ENCODE measurements at places on chromosomes 2 and 18.

- no peak for DNase-seq
Observed at GRCh38 chr2:15826273-15826717, 114.1 kb upstream of the MYCN start.

- no peak for DNase-seq
Observed at GRCh38 chr2:5479265-5479928, 212.8 kb upstream of the SOX11 start.

DNA sequence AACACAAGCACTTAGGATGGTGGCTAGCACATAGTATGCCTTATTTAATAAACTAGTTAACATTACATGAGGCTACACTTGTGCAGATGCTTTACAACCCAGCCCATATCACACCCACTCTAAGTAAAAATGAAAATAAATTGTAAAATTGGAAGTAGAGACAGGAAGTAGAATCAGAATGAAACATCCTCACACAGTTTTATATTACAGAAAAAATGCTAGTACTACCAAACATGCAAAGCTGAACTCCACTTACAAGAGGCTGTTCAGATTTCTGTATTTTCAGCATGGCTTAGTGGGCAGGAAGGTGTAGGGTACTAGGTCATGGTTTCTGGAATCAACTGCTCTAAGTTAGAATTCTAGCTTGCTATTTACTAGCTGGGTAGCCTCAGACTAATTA lies 18.2 kb upstream of the CRIM1 start:
- no peak for DNase-seq

DNA sequence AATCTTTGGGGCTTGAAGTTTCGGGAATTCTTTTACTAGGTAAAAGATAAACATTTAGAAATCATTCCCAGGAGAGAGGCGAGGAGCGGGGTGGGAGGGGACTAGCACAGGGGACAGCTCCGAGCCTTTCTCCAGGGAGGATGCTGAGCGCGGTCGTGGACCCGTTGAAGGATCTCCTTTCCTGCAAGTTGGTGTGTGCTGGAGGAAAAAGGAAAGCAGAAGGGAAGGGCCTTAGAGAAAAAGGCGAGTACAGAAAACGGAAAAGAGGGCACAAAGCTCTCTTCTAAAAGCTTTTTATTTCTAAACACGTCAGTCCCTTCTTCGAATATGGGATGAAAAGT lies 640 bp downstream of the SLC39A6 start:
- DNase-seq, result peak; percentile 40

DNA sequence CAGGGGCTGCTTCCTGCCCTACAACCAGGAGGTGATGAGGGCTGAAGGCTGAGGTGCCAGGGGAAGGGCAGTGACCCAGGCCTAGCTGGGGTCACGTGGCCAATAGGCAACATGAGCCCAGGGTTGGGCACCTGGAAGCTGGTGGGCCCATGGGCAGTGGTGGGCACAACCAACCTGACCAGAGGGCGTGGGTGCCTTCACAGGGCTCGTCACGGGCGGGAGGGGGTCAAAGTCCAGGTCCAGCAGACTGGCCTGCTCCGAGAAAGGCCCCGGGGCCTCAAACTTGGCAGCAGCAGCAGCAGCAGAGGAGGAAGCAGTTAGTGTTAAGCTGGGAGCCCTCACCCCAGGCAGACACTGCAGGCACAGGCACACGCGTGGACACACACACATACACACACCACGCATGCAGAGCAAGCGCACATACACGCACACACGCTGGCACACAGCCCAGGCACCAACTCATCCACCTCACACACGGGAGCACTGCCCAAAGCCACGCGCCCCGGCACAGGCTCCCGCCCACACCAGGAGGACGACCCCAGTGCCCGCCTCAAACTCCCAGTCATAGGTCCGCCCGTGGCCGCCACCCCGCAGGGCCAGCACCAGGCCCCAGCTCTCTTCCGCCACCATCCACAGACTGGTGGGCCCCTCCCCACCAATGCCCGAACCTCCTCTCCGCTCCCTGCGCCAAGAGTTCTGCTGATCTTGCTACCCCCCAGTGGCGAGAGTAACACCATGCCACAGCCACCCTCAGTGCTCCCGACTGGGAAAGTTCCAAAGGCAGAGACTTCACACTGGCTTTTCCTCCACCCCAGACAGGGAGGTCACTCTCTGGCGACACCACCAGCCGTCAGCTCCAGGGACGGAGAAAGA lies 53.0 kb downstream of the BIN1 start:
- no peak for DNase-seq

DNA sequence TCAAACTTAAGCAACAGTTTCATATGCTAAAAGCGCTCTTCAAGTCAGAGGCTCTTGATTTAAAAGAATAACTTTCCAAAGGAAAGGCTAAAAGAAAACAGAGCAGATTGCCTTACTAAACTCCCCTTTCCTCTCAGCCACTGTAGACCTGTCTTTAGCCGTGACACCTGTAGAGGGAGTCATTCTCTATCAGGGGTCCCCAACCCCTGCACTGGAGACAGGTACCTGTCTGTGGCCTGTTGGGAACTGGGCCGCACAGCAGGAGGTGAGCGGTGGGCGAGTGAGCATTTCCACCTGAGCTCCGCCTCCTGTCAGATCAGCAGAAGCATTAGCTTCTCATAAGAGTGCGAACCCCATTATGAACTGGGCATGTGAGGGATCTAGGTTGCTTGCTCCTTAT lies 9.6 kb downstream of the SLC14A1 start:
- DNase-seq, result no peak

- DNase-seq, result no peak
Observed at GRCh38 chr18:57077786-57078552, 68.9 kb upstream of the BOD1L2 start.

DNA sequence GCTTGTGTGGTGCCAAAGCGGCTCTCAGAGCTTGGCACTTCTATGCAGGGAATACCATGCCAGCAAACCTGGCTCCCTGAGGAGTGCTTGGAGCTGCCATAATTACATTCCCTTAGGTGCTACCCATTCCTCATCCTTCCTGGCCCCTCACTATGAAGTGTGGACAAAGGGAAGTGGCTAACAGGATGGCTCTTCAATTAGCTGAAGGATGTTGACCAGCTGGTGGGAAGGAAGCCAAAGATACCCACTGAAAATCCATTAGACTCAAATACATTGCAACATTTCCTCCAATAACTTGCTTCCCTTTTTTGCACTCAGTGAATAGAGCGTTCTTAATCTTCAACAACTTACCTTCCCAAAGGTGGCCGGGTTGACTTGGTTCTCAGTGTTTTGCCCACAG lies 8.5 kb downstream of the RFX8 start:
- no peak for DNase-seq

- peak; percentile 100 for DNase-seq
Observed at GRCh38 chr2:64751286-64752260, 97.9 kb upstream of the SERTAD2 start.

DNA sequence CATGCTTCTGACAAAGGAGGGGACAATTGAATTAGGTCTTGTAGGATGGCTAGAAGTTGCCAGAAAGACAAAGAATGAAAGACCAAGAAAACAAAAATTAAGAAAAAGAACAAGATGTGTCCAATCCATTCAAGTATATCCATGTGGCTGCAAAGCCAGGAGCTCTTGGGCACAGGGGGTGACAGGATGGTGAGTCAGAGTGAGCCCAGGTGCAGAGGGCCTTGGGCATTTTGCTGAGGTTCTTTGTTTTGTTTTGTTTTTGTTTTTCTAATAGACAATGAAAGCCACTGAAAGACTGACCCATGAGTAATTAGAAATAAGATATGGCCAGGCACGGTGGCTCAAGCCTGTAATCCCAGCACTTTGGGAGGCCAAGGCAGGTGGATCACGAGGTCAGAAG lies 104.6 kb upstream of the KLHL29 start:
- no peak for DNase-seq

DNA sequence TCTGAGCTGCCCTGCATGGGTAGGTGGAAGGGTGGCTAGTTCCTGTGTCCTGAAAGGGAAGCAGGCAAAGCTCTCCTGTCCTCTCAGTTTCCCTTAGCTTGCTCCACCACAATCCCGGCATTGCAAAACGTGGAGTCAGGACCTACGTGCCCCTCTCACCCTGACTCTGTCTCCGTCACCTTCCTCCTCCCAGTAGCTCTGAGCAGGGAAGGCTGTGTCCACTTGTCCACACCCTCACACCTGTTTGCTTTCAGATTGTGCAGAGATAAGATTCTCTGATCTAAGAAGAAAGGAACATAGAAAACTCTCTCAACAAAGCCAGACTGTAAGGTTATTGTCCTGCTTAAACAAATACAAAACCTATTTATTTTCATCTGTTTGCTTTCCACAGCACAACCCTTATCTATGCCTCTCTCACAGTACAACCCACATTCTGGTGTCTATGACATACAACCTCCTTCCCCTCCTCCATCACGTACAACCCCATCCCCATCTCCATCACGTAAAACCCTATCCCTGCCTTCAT lies 79.0 kb downstream of the ALPK2 start:
- no peak for DNase-seq

GRCh38 chr2:132462236-132462635 lies 45.6 kb downstream of the GPR39 start:
- DNase-seq, result peak; percentile 37

GRCh38 chr2:204428675-204429074 lies 116.6 kb upstream of the PARD3B start:
- no peak for DNase-seq
